ENCODE measurements at places on chromosomes 6 and 20.
A peak's percentile ranks its signal among the peaks of the same experiment; 100 is the strongest.

DNA sequence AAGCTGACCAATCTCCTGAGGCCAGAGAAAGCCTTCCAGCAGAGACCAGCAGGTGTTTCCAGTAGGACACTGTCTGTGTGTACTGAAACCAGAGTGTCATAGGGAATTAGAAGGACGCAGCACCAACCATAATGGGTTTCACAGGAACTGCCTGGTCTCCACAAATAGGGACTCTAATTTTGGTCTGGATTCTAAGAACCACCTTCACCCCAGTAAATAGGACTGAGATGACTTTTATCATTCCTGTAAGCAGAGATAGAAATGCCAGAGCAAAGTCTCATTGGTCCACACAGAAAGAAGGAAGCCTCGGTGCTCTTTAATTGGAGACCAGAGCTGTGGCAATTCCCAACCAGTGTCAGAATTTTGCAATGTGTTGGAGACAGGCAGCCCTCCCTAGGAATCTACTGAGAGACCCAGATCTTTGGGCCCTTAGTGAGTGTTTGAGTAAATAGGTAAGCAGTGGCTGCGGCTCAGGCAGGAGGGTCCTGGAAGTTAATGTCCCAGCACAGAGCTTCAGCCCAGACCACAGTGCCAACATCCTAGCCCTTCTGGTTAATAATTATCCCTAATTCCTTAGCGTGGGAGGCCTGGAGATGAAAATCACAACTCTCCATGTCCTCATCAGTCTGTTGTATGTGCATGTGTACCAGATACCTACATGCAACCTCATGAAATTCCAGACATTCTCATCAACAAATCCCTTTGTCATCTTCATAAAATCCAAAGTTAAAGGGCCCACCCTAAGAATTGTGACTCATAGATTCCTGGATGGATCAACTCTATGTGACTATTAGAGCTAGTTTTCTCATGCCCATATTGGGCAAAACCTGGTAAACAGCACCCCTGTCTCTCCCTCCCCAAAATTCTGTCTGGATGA is 81.2 kb downstream of the UNC5CL start:
- no peak for DNase-seq

- DNase-seq: no peak
These were observed 49.7 kb upstream of the TGM3 start for GRCh38 chr20:2246069-2246491.

DNA sequence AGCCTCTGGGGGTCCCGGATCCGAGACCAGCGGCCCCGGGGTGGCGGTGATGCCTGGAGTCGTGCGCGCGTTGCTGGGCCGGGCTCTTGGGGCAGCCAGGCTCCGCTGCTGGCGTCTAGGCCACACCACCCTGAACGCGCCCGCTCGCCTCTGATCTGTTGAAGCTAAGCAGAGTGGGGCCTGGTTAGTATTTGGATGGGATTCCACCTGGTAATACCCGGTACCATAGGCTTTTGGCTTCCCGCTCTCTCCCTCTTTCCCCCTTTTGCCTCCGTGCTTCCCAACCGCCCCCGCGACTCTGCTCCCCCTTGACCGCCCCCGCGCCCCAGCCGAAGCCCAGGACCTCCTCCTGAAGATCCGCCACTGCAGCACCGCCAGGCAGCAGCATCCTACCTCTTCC is 1383.5 kb upstream of the DEFB115 start:
- DNase-seq: no peak

DNA sequence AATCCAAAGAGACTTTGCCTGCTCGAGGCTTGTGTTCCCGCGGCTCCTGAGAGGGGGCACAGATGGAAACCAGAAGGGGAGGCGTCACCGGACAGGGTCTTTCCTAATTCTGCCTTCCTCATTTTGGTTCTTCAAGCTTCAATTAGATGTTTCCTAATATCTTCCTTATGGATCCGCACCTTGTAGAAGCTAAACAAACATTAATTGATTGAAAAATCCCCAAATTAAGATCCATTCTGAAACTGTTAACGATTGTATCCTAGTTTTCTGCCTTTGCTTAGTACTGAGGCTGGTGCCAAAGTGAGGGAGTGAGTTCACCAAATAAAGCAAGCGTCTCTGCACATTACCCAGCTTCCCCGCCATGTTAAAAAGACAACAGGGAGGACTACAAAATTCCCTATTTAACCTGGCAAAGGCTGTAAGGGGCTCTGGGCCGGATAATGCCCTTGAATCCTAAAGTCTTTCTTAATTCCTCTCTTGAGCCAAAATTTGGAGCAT is 123.2 kb downstream of the GPX5 start:
- DNase-seq: no peak

GRCh38 chr6:139027620-139028182 is 844 bp upstream of the ABRACL start:
- DNase-seq: peak; percentile 21

DNA sequence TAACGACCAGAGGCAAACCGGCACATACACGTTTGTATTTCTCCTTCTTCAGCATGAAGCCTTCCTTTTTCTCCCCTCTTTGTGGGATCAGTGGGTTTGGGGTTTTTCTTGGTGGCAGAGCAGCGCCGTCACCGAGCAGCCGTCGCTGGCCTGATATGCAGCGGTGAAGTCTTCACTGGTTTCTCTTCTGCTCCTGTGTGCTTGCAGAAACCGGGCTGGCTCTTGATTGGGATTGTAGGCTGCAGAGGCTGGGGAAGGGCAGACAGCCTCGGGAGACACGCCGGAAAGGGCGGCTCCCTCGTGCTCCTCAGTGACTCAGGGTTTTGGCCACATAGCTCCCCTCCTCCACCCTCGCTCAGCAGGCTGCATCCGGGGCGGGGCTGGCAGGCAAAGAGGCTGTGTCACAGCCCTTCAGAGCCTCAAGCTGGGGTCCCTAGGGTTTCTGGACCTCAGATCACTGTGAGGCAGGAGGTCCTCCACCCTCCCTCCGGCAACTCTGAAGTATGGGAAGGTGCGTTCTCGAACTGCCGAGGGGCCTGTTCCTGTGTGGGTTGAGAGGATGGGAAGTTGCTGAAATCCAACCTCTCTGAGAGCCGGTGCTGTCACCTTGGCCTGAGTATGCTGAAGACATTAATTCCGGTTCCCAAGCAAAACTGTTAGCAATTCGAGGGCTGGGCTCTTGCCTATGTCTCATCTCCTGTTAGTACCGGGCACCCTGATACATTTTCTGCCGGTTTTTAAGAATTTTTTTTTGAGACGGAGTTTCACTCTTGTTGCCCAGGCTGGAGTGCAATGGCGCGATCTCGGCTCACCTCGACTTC is 24.2 kb downstream of the NQO2 start:
- DNase-seq: peak; percentile 81

DNA sequence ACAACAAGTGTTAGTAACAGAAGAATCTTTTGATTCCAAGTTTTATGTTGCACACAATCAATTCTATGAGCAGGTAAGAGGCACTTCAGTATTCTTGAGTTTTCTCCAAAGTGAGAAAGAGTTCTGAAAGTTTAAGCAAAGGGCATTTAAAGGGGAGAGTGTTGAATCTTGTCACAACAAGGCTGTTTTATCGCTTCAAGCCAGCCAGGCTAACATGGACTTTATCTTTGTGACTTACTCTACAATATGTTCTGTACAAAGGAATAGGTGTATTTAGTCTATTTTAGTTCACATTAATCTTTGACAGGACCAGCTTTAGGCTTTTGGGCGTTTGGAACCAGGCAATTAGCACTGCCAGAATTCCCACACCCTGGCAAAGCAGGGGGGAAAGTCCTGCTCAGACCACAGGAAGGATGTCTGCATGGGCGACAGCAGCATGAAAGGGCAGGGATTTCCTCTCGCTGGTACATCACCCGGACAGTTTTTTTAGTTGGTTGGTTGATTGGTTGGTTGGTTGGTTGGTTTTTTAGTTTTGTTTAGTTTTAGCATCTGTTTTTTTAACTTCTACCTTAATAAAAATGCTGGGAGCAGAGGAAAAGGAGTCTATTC is 395.4 kb upstream of the SOX4 start:
- no peak for DNase-seq

- DNase-seq: no peak
These were observed 8.2 kb downstream of the C6orf62 start for GRCh38 chr6:24710519-24711303.

DNA sequence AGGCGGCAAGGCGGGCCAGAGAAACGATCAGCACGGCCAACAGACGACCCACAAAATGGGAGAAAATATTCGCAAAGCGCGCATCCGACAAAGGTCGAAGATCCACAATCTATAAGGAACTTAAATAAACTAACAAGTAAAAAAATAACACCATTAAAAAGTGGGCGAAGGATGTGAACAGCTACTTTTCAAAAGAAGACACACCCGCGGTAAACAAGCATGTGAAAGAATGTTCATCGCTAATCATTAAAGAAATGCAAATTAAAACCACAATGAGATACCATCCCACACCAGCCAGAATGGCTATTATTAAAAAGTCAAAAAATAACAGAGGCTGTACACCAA is 117.8 kb upstream of the SIRPA start:
- no peak for DNase-seq

GRCh38 chr6:100230115-100230952 is 234.4 kb downstream of the SIM1 start:
- no peak for DNase-seq

DNA sequence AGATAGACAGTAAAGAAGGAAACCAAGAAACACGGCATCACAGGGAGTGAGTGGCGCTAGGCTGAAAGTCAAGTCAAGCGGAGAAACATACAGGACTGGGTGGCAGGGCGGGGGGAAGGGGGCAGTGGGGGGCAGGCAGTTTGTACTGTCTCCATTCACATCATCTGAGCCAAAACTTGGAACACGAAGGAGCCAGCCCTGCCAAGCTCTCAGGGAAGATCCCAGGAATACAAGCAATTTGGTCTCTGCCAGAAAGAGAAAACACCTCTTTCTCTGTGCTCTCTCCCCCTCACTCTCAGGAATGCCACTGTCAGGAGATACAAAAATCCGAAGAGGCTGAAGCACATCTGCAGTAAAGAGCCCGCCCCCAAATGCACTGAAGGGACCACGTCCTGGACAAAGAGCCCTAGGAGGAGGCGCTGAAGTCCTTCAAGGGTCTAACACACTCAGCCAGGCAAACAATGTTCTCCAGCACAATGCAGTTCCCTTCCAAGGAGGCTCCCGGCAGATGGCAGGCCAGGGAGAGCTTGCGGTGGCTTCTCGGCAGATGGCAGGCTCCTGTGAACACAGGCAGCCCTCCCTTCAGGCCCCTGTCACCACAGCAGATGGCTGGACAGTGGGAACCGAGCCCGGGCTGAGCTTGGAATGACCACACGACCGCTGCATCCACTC is 90.0 kb downstream of the ATP9A start:
- no peak for DNase-seq

DNA sequence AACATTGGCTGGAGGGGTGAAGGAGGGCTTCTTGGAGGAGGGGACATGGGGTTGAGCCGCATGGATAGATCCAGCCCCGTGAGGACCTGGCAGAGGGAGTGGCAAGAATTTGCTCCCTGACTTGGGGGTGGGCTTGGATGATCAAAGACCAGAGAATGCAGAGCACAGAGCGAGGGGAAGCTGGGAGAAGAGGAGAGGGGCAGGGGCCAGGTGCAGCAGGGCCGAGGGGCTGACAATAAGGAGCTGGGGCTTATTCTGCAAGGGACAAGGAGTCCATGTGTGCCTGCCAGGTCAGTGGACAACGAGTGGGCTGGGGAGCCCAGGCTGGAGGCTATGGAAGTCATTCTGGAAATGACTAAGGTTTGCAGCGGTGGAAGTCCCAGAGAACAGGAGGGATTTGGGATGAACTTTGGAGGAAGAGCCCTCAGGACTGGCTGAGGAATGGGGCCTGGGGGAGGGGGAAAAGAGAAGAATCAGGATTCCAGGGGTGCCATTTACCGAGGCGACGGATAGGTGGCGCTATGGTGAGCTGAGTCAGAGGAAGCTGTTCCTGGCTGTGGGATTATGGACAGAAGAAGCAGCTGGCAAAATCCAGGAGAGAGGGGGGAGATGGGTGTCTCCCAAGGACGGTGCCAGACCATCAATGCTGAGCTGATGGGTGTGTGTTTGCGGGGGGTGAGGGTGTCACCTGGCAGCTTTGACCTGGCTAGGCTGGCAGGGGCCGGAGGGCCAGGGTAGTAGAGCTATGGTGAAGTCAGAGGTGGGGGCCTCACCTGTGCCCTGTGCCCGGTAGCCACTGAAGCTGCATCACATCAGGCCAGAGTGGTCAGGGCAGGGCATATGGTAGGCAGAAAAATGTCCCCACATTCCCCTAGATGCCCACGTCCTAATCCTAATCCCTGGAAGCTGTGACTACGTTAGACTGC is 7.8 kb downstream of the KCNG1 start:
- no peak for DNase-seq

- DNase-seq: no peak
These were observed 38.9 kb downstream of the CDK19 start for GRCh38 chr6:110776413-110776812.

DNA sequence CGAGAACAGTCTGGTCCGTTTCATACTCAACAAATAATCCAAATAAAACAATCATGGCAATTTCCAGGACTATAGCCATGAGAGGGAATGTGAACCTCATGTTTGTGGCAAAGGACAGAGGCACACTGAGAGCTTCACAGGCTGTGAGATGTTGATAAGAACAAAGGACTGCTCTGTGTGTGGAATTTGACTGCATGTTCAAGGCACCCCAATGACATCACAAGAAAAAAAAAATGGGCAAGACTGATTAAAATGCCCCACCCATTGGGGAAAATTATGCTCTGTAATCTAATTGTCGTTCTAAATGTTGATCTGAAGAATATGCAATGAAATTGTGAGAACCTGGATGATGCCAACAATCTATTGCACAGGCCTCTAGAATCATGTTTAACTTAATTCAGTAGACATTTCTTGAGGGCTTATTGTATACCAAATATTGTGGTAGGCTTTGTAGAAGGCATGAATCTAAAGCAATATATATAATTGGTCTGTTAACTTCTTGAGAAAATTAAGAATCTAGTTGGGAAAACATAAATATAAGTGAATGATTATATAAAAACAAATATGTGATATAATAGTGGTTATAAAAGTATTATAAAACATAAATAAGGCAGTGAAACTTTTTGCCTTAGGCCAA is at the start of gene RHAG:
Gene RHAG, minus strand, starts transcription at position 127 of the 637 bp plus-strand sequence. Its CDS starts 27 bp downstream, at position 100.
- DNase-seq: no peak

GRCh38 chr6:157260735-157261410 is 62.4 kb downstream of the TMEM242 start:
- no peak for DNase-seq

GRCh38 chr6:158703111-158703836 is 53.4 kb downstream of the SYTL3 start:
- DNase-seq: no peak

DNA sequence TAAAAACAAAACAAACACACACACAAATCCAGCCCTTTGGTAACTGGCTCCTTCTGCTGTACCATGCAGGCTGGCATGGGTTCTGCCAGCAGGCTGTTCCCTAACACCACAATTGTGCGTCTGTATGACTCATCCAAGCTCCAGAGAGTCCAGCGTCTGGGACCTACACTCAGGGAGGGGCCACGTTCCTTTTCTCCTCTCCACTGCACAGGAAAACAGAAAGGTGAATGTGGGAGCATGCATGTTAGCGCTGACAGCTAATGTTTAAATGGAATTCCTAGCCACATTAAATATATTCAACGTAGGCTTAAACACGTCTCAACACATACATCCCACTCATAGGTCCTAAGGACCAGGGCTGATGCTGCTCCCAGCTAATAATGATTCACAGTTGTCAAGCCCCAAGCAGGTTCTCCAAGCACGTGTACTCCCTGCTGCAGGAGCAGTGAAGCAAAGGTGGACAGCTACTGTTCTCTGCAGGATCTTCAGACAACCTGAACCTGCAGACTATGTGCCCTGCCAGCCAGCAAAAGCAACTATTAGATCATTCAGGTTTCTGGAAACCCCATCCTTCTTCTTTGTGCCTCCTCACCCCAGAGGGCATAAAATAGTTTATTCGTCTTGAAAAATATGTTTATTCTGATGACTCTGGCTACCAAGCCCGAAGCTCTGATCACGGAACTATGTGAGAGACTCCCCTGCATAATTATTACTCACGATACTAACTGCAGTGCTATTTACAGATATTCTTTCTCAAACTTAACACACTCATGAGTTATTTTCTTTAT is 20.9 kb downstream of the MAP1LC3A start:
- DNase-seq: no peak
